NCI-H524 (cell line): ENCODE measurements at places on chromosomes 16 and 17.

- DNase-seq = no peak
Observed at GRCh38 chr17:44738214-44738906, 20.4 kb upstream of the ADAM11 start.

- peak; percentile 97 for DNase-seq
Observed at GRCh38 chr16:79286646-79287423, 313.7 kb downstream of the MAF start.

DNA sequence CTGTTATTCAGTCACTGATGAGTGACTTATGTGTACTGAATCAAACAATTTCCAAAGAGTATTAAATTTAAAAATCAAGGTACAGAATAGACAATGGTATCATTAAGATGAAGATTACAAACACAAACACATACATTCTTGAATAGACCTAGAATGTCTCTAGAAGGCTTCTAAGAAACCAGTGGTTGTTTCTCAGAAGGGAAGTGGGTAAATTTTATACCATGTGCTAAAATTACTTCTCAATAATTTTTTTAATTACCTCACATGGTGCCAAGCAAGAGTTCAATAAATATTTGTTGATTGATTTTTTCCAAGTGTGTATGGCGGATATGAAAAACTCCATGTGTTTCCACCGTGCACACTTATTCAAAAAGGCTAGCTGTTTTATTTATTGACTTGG lies 6.4 kb downstream of the DYNLRB2 start:
- no peak for DNase-seq

DNA sequence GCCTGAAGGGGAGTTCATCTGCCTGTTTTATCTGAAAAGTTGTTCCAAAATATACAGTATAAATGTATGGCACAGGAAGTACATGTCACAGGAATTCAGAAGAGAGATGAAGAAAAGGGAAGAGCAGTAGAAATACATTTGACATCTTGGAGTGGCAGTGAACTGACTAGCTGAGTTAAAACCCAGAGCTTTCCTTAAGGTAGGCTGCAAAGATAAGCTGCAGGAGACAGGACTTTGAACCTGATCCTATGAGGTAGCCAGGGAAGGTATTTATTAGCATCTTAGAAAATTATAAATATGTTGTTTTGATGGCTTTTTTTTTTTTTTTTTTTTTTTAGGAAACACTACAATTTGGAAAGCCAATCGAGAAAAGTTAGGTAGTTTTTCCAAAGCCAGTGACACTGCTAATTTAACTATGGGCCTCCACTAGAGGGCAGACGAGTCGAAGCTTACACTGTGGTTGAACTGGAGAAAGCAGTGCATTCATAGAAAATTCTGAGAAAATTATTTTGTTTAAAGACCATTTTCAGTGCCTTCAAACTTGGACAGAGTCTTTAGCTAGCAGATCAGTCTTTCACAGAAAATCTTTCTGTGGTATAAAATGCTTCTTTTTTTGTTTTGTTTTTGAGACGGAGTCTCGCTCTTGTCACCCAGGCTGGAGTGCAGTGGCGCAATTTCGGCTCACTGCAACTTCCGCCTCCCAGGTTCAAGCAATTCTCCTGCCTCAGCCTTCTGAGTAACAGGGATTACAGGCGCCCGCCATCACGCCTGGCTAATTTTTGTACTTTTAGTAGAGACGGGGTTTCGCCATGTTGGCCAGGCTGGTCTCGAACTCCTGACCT lies 122.3 kb downstream of the SSH2 start:
- peak; percentile 31 for DNase-seq

DNA sequence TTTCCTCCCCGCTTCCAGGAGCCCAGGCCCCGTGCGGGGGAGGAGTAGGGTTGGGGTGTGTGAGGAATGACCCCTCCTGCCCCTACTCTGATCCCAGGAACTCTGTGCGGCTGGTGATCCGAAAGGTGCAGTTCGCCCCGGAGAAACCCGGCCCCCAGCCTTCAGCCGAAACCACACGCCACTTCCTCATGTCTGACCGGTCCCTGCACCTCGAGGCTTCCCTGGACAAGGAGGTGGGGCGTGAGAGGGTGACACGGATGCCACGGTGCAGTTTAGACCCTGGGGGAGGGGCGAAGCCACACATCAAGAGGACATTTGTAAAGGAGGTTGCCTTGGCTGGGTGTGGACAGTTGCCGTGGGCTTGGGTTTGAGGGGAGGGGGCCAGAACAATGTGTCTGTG lies 7.4 kb downstream of the ARRB2 start:
- no peak for DNase-seq

DNA sequence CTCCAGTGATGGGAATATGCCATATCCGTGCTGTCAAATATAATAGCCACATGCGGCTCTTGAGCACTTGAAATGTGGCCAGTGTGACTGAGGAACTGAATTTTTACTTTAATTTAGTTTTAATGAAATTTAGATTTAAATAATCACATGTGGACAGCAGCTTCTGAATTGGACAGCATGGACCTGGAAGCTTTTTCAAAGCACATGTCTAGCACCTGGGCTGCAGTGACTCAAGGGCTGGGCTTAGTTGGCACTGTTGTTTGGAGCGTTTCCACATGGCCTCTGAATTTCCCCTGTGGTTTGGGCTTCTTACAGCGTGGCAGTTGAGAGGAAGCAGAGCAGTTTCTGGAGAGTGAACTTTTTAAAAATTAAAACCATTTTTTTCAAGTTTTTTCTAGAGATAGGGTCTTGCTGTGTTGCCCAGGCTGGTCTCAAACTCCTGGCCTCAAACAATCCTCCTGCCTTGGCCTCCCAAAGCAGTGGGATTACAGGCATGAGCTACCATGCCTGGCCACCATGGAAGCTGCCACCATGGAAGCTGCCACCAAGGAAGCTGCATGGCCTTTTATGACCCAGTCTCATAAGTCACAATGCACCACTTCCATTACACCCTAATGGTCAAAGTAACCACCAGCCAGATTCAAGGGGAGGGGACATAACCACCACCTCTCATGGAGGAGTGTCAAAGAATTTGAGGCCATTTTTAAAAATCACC lies 6.7 kb upstream of the TOB1 start:
- no peak for DNase-seq

DNA sequence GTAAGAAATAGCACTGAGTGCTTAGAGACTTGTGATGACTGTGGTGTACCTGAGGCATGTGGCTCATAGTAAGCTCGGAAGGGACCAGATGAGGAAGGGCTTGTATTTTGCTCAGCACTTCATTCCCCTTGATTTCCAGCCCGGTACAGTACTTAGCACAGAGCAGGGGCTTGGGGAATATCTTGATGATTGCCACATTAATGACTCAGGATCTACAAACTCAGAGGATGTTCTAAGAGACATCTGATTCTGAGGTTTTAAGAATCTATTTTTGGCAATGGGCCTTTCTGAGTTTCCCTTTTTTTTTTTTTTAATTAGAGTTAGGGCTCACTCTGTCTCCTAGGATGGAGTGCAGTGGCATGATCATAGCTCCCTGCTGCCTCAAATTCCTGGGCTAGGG lies 9.1 kb downstream of the ASPHD1 start:
- no peak for DNase-seq

DNA sequence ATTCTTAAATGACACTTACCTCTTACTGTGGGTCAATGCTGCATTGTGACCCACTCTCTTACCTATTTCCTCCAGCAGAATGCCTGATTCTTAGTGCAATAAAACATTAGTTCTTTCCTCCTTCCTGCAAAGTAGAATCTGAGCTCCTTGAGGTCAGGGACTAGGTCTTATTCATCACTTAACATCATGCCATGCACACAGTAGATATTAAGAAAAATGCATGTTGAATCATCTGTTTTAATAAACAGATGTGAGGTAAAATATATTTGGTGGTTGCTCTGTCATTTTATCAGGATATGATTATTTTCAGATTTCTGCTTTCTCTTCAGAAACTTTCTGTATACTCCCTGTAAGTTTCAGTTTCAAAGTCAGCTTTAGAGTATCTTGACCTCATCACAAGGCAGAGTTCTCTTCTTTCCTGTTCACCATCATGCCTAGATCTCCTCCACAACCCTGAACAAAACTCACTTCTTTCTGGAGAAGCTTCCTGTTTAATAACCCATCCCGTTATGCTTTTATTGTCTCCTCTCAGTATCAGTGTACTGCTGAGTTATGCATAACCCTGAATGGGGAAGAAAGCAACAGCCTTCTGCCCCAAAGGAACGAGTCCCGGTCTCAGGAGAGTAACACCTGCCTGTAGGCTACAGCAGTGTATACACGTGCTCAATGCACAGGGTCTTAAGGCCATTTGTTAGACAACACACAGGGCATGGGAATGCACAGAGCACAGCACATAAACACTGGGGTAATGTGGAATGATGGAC lies 30.3 kb upstream of the SUPT4H1 start:
- no peak for DNase-seq

DNA sequence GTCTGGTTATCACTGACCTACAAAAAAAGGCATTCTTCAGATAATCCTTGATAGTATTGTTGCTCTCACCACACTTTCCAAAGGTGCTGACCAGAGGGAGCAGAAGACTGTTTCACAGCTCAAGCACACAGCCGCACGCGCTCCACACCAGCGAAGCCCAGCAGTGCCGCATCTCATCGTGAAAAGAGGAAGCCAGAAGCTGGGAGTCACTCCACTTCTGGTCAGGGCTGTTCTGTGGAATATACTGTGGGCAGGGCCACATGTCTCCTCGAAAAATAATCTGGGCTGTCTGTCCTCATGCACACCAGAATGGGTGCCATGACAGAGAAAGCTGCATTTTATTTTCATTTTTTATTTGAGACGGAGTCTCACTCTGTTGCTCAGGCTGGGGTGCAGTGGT lies 7.3 kb upstream of the PRSS36 start:
- DNase-seq = no peak

DNA sequence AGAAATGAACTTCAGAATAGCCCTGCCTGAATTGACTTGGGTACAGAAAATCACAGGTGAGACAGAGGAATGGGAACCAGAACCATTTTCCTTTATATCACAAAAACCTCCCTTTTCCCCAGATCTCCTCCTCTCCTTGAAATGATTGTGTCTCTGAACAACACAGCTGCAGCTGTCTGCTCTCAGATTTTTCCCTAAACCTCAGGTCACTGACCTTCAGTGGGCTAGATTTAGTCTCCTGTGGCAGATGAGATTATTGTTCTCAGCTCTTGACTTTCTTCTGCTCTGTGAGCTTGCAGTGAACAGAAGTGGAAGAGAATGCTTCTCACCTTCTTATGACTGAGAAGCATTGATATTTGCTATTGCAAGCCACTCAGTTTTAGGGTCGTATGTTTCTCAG lies 92.3 kb upstream of the FAM20A start:
- no peak for DNase-seq

DNA sequence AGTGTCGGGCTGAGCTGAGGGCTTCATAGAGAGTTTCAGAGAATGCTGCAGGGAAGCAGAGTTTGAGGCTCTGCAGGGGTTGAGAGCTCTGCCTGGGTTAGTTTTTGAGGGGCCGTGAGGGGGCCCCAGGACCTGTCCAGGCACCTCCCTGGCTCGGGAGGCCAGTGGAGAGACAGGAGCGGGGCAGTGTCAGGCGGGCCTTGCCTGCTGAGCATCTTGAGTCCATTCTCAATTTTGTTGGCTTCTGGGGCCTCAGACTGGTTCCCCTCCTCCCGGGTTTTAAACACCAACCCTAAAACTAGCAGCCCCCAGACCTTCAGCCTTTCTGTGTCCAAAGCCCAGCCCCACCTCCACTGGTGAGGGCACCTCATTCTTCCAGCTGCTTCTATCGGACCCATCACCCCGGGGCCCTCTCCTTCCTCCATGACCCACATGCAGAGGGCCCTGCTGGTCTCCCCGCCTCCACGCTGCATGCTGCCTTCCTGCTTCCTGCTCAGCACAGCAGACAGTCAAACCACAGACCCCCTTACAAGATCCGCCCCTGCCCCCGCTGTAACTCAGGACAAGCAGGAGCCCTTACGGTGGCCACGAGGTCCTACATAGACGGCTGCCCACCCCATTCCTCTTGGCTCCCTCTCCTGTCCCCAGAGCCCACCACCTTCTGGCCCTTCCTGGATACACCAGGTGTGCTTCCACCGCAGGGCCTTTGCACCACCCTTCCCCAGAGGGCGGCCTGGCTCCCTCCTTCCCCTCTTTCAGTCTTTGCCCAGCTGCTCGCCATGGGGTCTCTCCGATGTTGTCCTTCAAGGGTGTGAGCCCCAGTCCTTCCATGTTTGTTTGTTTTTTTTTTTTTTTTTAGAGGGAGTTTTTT lies 3.8 kb downstream of the RNF213 start:
- no peak for DNase-seq

DNA sequence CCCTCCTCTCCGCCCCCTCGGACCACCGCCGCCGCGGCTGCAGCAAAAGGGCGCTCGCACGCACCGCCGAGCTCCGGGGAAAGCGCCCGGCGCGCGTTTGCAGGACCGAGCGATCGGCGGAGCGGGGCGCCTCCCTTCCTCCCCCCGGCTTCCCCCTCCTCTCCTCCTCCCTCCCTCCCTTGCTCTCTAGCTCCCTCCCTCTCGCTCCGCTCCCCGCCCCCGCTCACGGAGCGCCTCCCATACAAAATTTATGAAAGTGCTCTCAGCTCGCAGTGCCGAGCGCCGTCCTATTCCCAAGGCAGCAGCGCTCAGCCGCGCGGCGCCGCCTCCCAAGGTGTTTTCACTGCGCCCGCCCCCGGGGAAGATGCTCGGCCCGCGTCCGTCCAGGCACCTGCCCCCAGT lies at the start of gene RTN4RL1:
Gene RTN4RL1 (minus strand): TSS at position 115 of the 402 bp plus-strand sequence. CDS start 469 bp downstream, outside the sequence.
- DNase-seq = peak; percentile 73

GRCh38 chr17:6110592-6110991 lies 40.4 kb downstream of the WSCD1 start:
- no peak for DNase-seq

DNA sequence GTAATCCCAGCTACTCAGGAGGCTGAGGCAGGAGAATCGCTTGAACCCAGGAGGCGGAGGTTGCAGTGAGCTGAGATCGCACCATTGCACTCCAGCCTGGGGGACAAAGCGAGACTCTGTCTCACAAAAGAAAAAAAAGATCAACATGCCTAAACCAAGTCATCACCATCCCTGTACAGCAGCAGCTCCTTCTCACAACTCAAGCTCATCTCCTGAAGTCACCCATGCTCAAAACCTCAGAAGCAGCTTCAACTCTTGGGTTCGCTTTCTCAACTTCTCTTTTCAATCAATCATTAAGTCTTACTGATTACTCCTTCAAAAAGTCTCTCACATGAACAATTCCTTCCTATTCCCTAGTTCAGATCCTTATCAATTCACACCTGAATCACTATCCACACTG lies 31.3 kb downstream of the PHLPP2 start:
- no peak for DNase-seq

DNA sequence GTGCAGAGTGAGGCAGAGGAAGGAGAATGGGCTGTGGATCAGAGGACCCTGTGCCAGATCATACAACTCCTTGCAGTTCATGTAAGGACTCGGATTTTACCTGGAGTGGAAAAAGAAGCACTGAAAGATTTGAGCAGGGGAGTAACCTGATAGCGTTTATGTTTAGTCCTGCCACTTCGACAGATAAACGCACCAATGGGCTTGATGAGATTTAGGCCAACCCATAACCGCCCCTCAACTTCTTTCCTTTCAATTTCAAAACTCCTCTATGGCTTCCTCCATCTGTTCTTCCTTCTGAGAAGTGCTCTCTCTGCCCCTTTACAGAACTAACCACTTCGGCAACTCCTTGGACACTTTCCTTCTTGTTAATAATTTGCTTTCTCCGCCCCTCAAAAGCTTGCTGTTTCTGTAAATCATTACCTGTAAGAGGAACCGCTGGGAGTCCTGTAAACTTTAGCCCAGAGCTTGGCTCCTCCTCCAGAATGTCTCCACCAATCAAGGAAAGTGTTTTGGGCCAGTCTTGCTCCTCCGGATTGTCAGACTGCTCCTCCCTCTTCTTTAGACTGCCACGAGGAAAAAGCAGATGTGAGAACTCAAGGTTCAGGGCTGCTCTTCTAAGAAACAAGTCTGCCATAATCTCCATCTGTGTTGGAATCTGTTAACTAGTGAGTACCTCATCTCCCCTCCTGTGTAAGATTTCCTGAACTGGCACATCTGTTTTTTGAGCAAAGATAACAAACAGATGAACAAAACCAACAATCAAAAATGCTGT lies at the start of gene ACSM3:
Gene ACSM3 (plus strand): TSS at position 554 of the 772 bp plus-strand sequence. CDS start 6,021 bp downstream, outside the sequence.
- DNase-seq = peak; percentile 91
